ENCODE measurements at places on chromosomes 13 and 19. TPM values are rescaled to one million over a fixed set of nuclear protein-coding genes. Genes with fewer than 3 reads are reported as not detected.

LILRB2 gene
- not detected for total RNA-seq

FXYD1 gene
- 4.5 TPM for total RNA-seq

SLAIN1 gene
- 1.3 TPM for total RNA-seq

UBE2L5 gene
- not detected for total RNA-seq

DGKH gene
- total RNA-seq = 7.9 TPM

KLK3 gene
- total RNA-seq = not detected

PSPN gene
- 1.8 TPM for total RNA-seq

ANGPTL4 gene
- 1.7 TPM for total RNA-seq

SMIM24 gene
- total RNA-seq = not detected

IGFL1 gene
- not detected for total RNA-seq

MISP3 gene
- 0.83 TPM for total RNA-seq

ATP8B3 gene
- 3.0 TPM for total RNA-seq

All from fibroblast of lung (primary cell).